ENCODE measurements at places on chromosomes 2 and 18. TPM values are rescaled to one million over a fixed set of nuclear protein-coding genes. Genes with fewer than 3 reads are reported as not detected.

Gene ATP6V1C2
- 0.41 TPM for total RNA-seq

Gene MAP3K19
- 2.7 TPM for total RNA-seq

Gene MAL
- total RNA-seq, result 8.0 TPM

Gene TUBB8B
- 3.9 TPM for total RNA-seq

Gene EGR4
- 11.4 TPM for total RNA-seq

Gene GPR45
- not detected for total RNA-seq

Gene POTEC
- not detected for total RNA-seq

Gene GALM
- total RNA-seq, result 22.3 TPM

Gene AMER3
- 0.18 TPM for total RNA-seq

Gene TNFAIP6
- total RNA-seq, result not detected

Gene RAB6C
- 0.87 TPM for total RNA-seq

Gene TIGD1
- total RNA-seq, result 2.6 TPM

Gene BCL11A
- 14.6 TPM for total RNA-seq

Gene ASB3
- total RNA-seq, result 23.6 TPM

Gene PLGLB1
- 2.1 TPM for total RNA-seq

Gene EHD3
- total RNA-seq, result 7.2 TPM

GRCh38 chr18:30999887-31000628 lies 42.5 kb downstream of the DSC3 start:
- DNase-seq, result no peak

DNA sequence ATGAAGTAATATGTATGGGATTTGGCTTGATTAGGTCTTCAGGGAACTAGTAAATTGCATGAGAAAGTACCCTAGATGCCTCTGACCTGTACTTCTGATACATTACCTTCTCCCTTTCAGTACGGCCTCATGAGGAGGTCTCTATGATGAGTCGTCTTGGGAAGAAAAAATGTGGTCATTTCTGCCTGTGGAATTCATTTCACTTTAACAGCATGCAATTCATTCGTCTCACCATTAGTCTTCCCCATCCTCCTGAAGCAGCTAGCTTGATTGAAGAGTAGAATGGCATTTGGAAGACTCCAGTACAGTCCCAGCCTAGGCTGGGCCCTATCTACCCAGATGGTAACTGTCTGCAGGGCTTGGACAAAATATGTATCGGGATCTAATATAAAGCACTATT lies 52.2 kb downstream of the TMX3 start:
- no peak for DNase-seq

GRCh38 chr2:240231838-240232244 lies 91.4 kb upstream of the OTOS start:
- no peak for DNase-seq

GRCh38 chr2:14313341-14313740 lies 319.2 kb upstream of the LRATD1 start:
- DNase-seq, result no peak

DNA sequence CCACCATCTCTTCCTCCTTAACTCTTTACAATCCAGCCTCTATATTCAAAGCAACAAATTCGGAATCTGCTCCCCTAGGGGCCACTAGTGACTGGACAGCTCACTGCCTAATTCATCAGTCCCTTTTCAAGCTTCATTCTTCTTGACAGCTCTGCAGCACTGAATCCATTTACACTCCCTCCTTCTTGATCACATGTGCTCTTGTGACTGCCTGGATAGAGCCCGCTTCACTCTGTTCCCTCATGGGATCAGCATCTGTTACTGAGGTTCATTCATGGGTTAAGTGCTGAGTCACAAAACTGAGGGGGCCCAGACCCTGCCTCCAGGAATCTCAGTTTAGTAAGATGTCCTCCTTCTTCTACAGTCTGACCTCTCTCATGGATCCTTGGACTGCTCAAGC lies 81.5 kb downstream of the CYRIA start:
- DNase-seq, result no peak

GRCh38 chr2:170717599-170717963 lies 2.4 kb downstream of the SP5 start:
- no peak for DNase-seq

GRCh38 chr18:60027397-60027796 lies 127.6 kb downstream of the PMAIP1 start:
- DNase-seq, result no peak

DNA sequence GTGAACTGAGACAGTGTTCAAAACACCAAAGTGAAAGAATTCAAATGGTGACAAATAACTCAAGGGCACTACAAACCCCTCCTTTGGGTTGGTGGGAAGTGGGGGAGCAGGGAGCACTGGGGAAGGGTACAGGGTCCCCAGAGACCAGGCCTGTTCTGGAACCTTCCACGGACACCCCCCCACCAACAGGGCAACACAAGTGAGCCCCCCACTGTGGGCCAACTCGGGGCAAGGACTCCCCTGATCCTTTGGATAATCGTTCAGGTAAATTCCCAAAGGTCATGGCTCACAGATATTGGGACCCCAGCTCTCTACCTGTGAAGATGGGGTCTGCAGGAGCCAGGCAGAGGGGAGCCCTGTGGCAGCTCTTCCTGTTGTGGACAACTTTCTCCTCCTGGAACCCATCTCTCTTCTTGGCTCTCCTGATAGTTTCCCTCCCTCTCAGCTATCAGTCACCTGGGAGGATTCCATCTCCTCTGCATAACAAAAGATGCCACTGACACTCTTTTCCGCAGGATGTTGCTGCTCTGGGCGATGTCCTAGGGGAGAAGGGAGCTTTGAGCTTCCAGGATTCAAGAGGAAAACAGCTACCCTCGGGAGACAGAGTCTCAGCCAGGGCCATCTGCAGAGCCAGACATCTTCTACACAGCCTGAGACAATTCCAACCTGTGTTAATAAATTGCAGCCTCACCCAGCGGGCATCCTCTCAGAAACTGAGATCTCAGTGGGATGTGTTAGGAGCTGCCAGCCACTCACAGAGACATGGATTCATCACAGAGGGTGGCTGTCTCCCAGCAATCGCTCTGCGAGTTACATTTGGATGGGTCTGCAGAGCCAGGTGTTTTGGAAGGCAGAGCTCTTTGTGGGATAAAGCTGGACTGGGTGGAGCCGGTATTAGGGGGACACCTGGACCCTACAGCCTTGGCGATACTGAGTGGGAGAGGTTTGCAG lies 35.4 kb downstream of the MBP start:
- DNase-seq, result no peak

- DNase-seq, result no peak
These were observed 384.1 kb downstream of the ERBB4 start for GRCh38 chr2:212154477-212154878.

GRCh38 chr2:72894514-72894913 lies 7.3 kb downstream of the SPR start:
- no peak for DNase-seq

DNA sequence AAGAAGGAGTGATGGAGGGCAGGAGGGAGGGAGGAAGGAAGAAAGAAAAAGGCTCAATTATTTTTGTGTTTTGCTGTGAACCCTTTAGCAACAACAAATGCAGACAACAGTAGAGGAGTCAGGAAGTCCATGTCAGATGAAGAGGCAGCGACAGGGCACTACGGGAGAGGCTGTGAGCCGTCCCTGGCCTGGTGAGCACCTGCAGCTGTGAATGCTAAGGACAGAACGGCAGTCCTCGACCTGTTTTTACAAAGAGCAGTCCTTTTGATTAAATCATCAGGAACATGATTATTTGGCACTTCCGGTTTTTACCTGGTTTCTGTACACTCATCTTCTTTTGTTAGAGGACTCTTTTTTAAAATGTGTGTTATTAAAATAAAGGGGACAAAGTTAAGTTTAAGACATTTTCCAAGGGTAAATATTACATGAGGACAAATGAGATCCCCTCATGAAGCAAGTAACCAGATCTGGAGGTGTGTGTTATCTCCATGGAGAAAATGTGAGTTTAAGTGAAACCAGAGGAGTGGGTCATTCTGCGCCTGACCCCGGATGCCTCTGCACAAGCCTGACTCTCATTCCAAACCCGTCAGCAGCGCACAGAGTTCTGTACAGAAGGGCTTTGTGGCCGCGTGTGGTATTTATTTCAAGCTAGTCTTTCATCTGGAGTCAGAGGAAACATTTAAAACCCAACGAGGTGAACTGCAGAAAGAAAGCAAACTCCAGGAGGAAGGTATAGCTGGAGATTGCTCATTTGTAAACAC lies 492.5 kb downstream of the SOX11 start:
- DNase-seq, result no peak

DNA sequence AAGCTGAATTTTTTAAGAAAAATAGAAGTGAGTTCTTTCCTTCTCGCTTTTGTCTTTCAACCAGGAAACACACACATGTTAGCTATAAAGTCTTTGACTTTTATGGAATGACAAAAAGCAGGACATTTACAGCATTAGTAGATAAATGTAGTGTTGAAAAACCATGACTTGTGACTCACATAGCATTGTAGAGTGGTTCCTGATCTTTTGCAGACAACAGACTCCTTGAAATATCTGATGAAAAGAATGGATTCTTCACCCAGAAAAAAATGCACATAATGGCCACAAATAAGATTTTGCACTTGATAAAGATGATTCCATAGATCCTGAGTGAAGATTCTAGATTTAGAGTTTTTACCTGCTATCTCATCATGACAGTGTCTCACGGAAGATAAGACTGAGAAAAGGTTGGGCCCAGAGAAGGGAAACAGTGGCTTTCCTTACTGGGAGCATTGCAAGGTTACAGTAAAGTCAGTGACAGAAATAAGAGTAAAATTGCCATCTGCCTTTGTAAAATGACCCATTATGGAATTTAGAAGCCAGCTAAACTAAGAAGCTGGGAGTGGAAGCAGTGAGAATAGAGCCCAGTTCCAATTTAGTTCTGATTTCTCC lies 14.0 kb downstream of the SMARCAL1 start:
- no peak for DNase-seq

- no peak for DNase-seq
These were observed 44.8 kb downstream of the MARCHF4 start for GRCh38 chr2:216327447-216327935.

- no peak for DNase-seq
These were observed 101.3 kb upstream of the ETAA1 start for GRCh38 chr2:67295851-67296250.

DNA sequence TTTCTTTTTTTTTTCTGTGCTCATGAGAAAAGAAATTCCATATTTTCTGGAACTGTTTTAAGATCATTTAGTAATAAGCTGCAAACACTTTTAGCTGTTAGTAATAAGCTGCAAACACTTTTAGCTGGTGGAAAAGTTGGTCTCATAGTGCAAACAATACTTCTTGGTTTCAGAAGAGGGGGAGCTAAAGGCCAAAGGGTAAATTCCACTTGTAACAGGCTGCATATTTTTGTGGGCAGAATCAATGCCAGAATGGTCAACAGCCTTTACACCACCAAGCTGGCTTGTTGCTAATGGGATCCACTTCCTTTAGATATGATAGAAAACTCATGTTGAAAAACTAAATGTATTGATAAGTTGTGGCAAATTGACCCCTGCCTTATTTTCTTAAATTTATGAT lies 356.8 kb downstream of the NR4A2 start:
- no peak for DNase-seq

- DNase-seq, result no peak
These were observed 143.9 kb upstream of the SIX2 start for GRCh38 chr2:45153121-45153520.

- DNase-seq, result peak; percentile 12
These were observed 784 bp downstream of the WDR33 start for GRCh38 chr2:127810156-127810618.

- DNase-seq, result no peak
These were observed 159.1 kb upstream of the LHCGR start for GRCh38 chr2:48914477-48915089.

GRCh38 chr18:13372531-13372951 lies 154.0 kb downstream of the LDLRAD4 start:
- DNase-seq, result no peak

- DNase-seq, result no peak
These were observed 50.1 kb downstream of the UBR3 start for GRCh38 chr2:169877398-169877797.

- peak; percentile 77 for DNase-seq
These were observed at the start of gene COPS9 for GRCh38 chr2:240136013-240136670. Gene COPS9 (minus strand): TSS chr2:240136305. CDS start chr2:240136284, 21 bp downstream.

GRCh38 chr2:136628490-136628889 lies 136.9 kb upstream of the THSD7B start:
- DNase-seq, result no peak

DNA sequence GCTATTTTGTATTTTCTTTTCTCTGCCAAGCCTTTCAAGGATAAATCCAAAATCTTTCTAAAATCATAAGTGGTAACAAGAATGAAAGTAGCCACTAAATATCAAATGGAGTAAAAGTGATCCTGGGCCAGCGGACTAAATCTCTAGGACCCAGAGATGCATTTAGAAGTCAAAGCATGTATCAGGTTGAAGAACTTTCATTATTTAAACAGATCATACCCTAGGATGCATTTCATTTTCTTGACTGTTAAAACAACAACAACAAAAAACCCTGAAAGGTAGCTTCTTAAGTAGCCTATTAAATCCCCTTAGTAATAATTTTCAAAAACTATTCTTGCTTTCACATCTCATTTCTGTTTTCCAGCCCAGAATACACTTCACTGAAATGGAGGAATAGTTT lies 4.8 kb upstream of the POU3F3 start:
- DNase-seq, result no peak

- no peak for DNase-seq
These were observed 94.8 kb upstream of the TPO start for GRCh38 chr2:1318366-1319009.

GRCh38 chr2:190910341-190911136 lies 29.9 kb downstream of the GLS start:
- no peak for DNase-seq

GRCh38 chr2:21244161-21244560 lies 120.4 kb downstream of the TDRD15 start:
- no peak for DNase-seq

GRCh38 chr2:125652280-125652679 lies 1003.7 kb upstream of the GYPC start:
- no peak for DNase-seq

DNA sequence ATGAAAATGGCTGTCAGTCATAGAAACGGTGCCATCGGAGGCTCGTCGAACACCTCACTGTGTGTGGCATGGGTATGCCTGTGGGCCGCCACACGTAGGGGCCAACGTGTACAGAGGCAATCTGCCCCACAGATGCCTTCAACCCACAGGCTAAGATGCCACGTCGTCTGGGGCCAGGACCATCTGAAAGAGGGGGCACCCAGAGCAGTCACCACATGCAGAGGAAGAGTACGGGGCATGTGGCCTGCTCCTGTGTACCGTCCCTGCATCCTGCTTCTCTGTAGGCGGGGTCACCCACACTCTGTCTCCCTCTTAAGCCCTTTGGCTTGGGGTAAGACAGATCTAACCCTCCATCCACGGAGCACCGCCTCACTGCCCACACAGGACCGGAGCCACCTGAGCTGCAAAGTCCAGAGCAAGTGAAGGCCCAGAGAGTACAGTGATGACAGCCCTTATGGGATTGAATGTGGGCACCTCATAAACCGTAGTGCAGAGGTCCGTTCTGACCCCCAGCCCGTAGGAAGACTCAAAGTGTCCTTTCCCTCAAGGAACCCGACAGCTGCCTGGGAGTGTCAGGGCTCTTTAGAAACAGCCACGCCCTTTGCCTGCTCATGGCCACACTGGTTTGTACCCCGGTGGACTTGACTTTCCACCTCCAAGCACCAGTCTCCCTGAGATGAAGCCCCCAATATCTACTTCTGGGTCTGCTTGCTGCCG lies 66.2 kb downstream of the TWIST2 start:
- no peak for DNase-seq
